ENCODE measurements at places on chromosomes 2 and 18.
A peak's percentile ranks its signal among the peaks of the same experiment; 100 is the strongest.

DNA sequence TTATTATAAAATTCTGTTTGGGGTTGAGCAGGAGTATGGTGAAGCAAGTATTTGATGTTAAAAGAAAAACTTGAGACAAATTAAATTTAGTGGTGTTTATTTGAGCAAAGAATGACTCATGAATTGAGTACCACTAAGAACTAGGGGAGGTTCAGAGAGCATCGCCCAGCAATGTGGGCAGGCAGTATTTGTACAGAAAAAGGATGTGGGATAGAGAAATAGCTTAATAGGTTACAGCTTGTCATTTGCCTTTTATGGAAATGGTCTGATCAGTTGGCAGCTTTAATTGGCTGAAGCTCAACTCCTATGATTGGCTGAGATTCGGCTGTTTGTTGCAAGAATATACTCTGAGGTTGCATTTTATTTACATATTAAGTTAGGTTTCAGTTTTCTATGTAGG, 68.2 kb downstream of the LRATD1 start:
- DNase-seq = no peak

GRCh38 chr2:121321476-121321875, 36.5 kb upstream of the TFCP2L1 start:
- no peak for DNase-seq

DNA sequence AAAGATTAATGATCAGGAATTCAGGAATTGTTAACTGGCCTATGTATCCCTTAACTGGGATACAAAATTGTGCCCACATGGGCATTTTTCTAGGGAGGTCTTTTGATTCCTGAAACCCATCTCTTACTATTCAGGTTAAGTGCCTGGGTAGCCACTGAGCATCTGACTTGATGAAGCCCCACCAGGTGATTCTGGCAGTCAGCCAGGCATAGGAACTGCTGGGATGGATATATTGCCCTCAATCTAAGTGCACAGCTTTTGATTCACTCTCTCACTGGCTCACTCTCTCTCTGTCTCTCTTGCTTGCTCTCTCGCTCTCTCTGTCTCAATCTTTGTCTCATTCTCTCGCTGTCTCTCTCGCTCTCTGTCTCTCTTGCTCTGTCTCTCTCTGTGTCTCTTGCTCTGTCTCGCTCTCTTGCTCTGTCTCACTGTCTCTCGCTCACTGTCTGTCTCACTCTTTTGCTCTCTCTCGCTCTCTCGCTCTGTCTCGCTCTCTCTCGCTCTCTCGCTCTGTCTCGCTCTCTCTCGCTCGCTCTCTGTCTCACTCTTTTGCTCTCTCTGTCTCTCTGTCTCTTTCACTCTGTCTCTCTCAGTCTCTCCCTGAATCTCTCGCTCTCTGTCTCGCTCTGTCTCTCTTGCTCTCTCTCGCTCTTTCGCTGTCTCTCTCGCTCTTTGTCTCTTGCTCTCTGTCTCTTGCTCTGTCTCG, 22.3 kb downstream of the INPP1 start:
- no peak for DNase-seq

- no peak for DNase-seq
These were observed 16.8 kb upstream of the MBOAT2 start for GRCh38 chr2:9020267-9020666.

DNA sequence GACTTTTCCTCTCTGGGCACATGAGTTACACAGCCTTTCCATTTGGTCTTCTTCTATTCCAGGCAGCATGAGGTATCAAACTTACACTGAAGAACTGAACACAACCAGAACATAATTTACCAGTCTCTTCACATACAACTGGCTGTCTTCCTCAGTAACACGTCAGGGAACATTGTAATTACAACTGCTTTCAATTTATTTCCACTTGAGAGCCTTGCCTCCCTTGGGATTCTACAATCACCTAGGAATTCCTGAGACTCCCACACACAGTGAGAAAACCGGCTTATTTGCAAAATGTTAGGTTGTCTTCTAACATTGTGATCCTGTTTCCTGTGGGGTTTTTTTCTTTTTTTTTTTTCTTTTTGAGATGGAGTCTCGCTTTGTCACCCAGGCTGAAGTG, 149.9 kb downstream of the TMX3 start:
- no peak for DNase-seq

DNA sequence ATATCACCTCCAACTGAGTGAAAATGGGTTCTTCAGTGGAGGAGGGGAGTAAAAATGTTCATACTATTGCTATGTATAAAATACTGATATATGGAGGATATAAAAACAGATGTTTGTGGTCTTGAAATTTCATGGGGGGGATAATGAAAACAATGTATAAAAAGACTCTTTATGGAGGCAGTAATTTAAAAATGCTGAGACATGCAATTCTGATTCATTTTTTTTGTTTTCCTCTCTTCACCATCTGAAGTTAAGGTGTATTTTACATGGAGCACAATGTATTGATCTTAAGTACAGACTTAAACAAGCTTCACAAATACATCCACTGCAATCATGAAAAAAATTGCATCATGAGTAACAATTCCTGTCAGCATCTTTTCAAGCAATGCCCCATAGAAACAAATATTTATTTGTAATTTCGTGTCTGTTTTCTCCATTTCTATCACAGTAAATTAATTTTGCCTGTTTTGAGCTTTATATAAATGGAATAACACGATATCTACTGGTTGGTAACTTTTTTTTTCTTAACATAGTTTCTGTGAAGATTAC, 393.2 kb upstream of the ZNF804A start:
- no peak for DNase-seq

DNA sequence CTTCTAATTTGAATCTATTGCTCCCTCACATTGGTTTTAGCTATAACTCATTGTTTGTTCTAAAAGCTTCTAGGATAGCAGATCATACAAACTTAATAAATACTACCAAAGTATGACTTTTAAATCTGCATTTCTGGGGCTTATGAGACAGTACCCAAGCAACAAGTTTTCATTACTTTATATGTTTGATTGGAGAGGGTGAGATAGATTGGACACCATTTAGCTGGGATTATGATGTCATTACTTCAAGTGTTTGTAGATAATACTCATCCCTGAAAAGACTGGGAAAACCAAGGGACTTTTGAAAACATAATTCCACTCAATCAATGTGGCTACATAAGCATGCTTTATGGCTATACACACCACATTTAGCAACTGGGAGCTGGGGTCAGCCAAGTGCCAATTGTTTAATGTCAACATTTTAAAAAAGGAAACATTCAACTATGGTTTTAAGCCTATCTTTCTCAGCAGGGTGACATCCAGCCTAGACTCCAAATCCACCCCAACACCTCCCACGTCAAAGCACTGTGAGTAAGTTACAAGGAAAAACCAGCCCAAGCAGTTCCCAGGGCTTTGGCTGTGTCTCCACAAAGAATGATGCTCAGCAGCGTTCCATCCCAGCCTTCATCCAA, 119.9 kb downstream of the ETAA1 start:
- DNase-seq = no peak

- DNase-seq = no peak
These were observed 70.3 kb downstream of the TMEM17 start for GRCh38 chr2:62435720-62436119.

DNA sequence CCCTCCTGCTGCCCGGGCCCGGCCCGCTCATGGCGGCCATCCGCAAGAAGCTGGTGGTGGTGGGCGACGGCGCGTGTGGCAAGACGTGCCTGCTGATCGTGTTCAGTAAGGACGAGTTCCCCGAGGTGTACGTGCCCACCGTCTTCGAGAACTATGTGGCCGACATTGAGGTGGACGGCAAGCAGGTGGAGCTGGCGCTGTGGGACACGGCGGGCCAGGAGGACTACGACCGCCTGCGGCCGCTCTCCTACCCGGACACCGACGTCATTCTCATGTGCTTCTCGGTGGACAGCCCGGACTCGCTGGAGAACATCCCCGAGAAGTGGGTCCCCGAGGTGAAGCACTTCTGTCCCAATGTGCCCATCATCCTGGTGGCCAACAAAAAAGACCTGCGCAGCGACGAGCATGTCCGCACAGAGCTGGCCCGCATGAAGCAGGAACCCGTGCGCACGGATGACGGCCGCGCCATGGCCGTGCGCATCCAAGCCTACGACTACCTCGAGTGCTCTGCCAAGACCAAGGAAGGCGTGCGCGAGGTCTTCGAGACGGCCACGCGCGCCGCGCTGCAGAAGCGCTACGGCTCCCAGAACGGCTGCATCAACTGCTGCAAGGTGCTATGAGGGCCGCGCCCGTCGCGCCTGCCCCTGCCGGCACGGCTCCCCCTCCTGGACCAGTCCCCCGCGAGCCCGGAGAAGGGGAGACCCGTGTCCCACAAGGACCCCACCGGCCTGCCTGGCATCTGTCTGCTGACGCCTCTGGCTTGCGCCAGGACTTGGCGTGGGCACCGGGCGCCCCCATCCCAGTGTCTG, 767 bp downstream of the RHOB start:
- no peak for DNase-seq

GRCh38 chr2:187266147-187266546, 181.9 kb downstream of the CALCRL start:
- no peak for DNase-seq

DNA sequence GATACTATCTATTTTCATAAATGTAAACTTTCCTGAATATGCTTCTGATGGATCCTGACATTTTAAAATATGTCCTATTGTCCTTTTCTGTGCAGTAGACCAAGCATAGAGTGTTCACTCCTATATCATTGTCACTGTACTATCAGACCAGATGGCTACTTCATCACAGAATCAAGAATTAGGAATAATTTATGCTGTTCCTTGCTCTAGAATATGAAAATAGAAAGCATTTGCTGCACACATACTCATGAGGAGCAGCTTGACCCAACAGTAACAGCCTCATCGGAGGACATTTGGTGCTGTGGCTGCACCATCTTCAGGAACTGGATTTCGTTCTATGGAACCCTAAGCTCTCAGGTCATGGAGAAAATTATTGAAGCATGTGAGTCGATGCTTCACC, 468.9 kb upstream of the HNRNPA3 start:
- DNase-seq = no peak

- no peak for DNase-seq
These were observed 1088.1 kb downstream of the TSN start for GRCh38 chr2:122843503-122843902.

- no peak for DNase-seq
These were observed 159.4 kb upstream of the GCFC2 start for GRCh38 chr2:75870133-75870532.

DNA sequence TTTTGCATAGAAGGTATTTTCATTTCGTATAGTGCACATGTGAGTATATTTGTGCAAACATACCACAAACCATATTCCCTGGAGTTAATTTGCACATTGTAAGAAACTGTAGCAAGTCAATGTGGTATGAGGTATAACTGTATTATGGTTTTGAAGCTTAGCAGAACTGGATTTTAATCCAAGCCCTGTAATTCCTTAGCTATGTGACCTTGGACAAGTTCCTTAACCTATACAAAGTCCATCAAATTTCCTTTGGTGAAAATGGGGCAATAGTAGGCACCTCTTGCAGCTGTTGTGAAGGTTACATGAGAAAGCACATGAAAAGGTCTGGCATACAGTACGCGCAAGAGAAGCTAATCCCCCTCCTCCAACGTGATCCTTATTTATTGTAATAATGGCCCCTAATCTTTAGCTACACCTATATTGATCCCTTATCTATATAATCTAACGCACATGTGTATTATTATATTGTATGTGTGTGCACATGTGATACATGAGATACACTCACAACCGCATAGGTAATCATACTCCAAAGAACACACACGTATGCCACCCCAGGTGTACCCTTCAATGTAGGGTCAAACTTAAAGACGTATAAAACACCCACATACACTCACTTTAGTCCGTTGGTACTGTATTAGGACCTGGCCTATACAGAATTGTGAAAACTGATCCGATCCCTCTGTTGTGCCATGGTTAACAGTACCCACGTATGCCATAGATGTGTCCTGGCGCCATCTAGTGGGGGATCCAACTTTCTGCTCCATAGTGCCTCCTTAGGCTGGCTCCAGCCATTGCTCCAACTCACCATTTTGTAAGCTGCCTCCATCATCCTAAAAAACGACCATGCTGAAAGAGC, 402.9 kb upstream of the SLC14A2 start:
- DNase-seq = peak; percentile 36

DNA sequence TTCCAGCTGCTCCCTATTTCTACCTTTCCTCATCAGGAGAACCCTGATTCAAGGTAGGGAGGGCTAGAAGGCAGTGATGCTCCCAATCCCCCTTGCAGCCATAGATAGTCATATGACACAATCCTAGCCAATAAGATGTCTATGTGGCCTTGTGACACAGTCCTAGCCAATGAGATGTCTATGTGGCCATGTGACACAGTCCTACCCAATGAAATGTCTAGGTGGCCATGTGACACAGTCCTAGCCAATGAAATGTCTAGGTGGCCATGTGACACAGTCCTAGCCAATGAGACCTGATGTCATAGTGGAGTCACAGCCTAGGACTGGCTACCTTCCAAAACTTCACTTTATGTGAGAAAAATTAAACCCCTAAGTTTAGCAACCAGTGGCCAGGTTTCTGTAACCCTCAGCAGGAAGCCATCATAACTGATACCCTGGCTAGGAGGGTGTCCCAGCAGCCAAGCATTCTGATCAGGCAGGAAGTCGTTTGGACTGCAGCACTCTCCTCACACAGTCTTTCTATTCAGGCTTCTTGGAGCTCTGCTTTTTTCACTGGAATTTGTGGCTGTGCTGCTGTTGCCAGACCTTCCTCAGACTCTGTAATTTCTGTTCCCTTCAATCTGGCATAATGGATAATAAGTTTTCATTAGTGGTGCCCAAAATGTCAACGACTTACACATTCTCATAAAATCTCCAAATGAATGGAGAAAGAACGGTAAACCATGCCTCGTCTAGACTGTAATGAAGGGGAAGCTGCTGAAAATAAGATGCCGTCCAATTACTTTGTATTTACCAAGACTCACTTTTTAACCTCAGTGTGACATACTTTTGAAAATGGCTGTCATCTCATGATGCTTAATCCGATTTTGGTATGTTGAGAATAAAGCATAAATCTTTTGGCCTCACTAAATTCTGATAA, 165.0 kb upstream of the NCKAP5 start:
- DNase-seq = no peak

GRCh38 chr18:24049142-24049541, 34.6 kb downstream of the TTC39C start:
- no peak for DNase-seq

DNA sequence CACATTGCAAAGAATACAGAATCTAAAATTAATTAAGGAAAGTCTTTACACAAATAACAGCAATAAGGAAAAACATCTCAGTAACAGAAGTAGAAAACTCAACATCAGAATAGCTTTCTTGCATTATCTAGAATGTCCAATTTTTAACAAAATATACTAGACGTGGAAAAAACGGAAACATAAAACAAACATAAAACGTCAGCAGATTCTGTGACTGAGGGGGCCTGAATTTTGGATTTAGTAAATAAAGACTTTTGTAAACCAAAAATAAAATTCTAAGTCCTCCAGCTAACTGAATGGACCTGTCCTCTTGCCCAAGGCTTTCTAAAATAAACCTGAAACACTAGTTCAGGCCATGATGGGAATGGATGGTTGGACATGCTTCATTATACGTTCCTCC, 773.5 kb upstream of the LRRTM1 start:
- no peak for DNase-seq

- no peak for DNase-seq
These were observed 72.5 kb downstream of the WDR7 start for GRCh38 chr18:56723706-56724105.

Data from stimulated activated CD8-positive, alpha-beta memory T cell treated with anti-CD3 and anti-CD28 coated beads, Interleukin-7, amount 100 ng/mL, for 4 hours (primary cell).